Pancreas (tissue), 10 donors: ENCODE measurements at places on chromosomes 11 and 22. TPM values are rescaled to one million over a fixed set of nuclear protein-coding genes. Genes with fewer than 3 reads are reported as not detected.

DNA sequence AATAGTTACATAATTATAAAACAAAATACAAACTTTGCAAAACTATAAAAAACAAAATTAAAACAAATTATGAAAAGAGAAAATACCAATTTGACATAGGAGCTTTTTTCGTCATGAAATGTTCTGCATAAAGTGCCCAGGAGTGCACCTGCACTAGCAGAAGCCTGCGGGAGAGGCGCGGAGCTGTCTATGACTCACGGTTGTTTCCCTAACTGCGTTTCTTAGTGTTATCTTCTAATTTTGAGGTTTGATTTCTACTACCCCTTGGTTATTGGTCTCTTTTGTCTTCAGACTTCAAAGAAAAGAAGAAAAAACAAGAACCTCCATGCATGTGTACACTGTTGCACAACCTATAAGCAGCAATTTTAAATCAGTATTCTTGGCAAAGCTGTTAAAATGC lies 740.9 kb upstream of the LRRC4C start:
- H3K4me3 ChIP-seq = no peak overlapping the region
- DNase-seq = no peak
- no peaks in the 10 kb centered on the region for H3K36me3 ChIP-seq
- H3K27me3 ChIP-seq = no peaks in the 10 kb centered on the region

DNA sequence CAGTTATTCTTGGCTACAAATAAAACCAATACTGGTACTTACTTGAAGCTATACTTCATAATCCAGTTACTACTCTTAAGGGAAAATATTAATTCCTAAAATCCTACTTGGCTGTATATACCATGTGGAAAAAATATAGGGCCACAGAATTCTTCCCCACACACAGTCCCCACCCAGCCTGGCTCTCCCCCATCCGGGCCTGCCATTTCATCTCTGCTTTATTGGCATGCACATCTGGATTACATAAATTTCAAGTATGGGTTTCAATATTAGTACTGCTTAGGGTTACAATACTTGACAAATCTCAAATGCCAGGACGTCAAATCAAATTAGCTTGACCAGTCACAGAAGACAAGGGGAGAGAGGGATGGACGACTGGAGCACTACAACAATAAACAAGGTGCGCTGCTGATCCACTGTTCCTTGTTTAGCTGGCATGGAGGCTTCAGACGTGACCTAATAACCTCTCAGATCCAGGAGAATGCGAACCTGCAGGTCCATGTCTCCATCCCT lies 81.4 kb downstream of the ABTB2 start:
- no peak overlapping the region for H3K4me3 ChIP-seq
- H3K27ac ChIP-seq = no peak overlapping the region
- H3K4me1 ChIP-seq = peaks cover 5% of the 10 kb centered on the region
- DNase-seq = no peak
- H3K36me3 ChIP-seq = no peaks in the 10 kb centered on the region

DNA sequence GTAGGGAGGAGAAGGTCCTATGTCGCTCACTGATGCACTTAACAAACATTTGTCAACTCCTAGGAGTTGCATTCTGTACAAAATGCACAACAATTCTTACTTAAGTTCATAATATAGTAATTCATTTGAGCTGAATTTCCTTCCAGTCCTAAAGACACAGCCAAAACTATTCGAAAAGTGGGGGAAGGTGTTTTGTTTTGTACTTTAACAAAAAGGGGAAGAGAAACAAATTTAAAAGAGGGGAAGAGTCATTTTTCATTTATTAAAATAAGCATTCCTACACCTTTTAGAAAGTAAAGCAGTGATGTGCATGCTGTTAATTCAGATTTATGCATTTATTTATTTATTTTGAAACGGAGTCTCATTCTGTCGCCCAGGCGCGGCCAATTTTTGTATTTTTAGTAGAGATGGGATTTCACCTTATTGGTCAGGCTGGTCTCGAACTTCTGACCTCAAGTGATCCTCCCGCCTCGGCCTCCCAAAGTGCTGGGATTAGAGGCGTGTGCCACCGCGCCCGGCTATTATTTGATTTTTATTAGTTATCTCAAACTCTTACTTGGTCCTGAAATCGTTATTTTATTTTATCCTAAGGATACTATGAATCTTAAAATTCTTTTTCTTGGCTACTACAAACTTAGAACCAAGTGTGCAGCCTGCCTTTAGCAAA lies 1.1 kb upstream of the FANCF start:
- H3K4me1 ChIP-seq = peaks cover 28% of the 10 kb centered on the region
- no peaks in the 10 kb centered on the region for H3K36me3 ChIP-seq
- H3K27me3 ChIP-seq = no peaks in the 10 kb centered on the region
- DNase-seq = no peak
- peak overlapping the region; percentile 85 for H3K4me3 ChIP-seq

SH3BP1 gene
- total RNA-seq = 9.3 TPM

- no peak overlapping the region for H3K4me3 ChIP-seq
- no peaks in the 10 kb centered on the region for H3K36me3 ChIP-seq
- H3K27ac ChIP-seq = no peak overlapping the region
Observed at GRCh38 chr11:114124601-114125144, 65.2 kb downstream of the ZBTB16 start.

- H3K36me3 ChIP-seq = no peaks in the 10 kb centered on the region
- H3K27ac ChIP-seq = no peak overlapping the region
- H3K27me3 ChIP-seq = no peaks in the 10 kb centered on the region
- H3K4me1 ChIP-seq = no peaks in the 10 kb centered on the region
- DNase-seq = no peak
Observed at GRCh38 chr11:116925050-116925449, 87.6 kb upstream of the APOA1 start.

- no peaks in the 10 kb centered on the region for H3K4me1 ChIP-seq
- H3K27ac ChIP-seq = no peak overlapping the region
- no peak for DNase-seq
- no peak overlapping the region for H3K4me3 ChIP-seq
Observed at GRCh38 chr11:11279956-11280689, 72.9 kb downstream of the CSNK2A3 start.

DNA sequence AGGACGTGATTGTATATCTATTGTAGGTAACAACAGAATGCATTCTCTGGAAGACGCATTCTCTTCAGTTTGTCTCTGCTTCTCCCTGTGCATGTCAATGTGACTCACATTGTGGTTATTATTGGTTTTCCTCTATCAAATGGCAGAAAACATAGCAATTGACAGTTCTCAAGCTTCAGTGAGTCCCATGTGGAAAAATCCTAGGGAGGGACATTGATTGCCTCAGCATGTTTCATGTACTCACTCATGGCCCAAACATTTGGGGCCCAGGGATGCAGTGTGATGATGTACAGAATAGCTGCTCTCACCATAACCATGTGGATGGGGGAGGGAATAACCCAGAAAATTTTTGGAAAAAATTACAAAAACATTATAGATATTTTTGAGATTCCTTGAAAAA lies 9.3 kb upstream of the ARL14EP start:
- no peaks in the 10 kb centered on the region for H3K4me1 ChIP-seq
- no peaks in the 10 kb centered on the region for H3K27me3 ChIP-seq
- DNase-seq = no peak
- H3K36me3 ChIP-seq = no peaks in the 10 kb centered on the region
- H3K4me3 ChIP-seq = no peak overlapping the region
- no peak overlapping the region for H3K27ac ChIP-seq

DNA sequence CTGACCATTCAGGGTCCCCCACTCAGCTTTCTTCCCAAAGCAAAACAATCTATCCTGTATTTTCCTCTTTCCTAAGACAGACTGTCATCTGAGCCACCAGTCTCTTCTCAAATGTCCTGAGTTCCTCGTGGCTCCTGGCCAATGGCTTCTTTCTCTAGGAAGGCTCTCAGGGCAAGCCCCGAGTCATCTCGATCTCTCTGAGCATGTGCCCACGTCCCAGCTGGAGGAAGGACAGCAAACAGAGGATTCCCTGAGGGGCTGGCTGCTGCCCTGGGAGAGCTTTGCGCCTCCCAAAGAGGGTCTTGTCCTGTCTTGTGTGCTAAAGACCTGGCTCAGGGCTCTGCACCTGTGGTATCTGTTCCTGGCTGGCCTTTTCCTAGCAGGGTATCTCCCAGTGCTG lies 8.3 kb downstream of the SLC37A2 start:
- DNase-seq = peak; percentile 32
- no peaks in the 10 kb centered on the region for H3K4me1 ChIP-seq
- H3K27me3 ChIP-seq = no peaks in the 10 kb centered on the region
- H3K27ac ChIP-seq = no peak overlapping the region
- H3K4me3 ChIP-seq = no peak overlapping the region
- H3K36me3 ChIP-seq = no peaks in the 10 kb centered on the region

- no peak for DNase-seq
- no peaks in the 10 kb centered on the region for H3K27me3 ChIP-seq
- H3K27ac ChIP-seq = no peak overlapping the region
- no peaks in the 10 kb centered on the region for H3K36me3 ChIP-seq
- no peaks in the 10 kb centered on the region for H3K4me1 ChIP-seq
- H3K4me3 ChIP-seq = no peak overlapping the region
Observed at GRCh38 chr22:43315687-43316217, 27.4 kb downstream of the SCUBE1 start.

PANX3 gene
- total RNA-seq = not detected

MRGPRE gene
- 0.16 TPM for total RNA-seq

- H3K27ac ChIP-seq = peak overlapping the region; percentile 85
- DNase-seq = no peak
- peak overlapping the region; percentile 85 for H3K4me3 ChIP-seq
- no peaks in the 10 kb centered on the region for H3K27me3 ChIP-seq
Observed at GRCh38 chr11:75349521-75350116, 1.8 kb downstream of the ARRB1 start.

GRCh38 chr11:70502677-70503467 lies 104.5 kb downstream of the CTTN start:
- no peak overlapping the region for H3K4me3 ChIP-seq
- H3K4me1 ChIP-seq = no peaks in the 10 kb centered on the region
- DNase-seq = no peak
- no peaks in the 10 kb centered on the region for H3K27me3 ChIP-seq
- no peak overlapping the region for H3K27ac ChIP-seq

GRCh38 chr11:133606124-133606523 lies 73.8 kb upstream of the OPCML start:
- H3K4me3 ChIP-seq = no peak overlapping the region
- no peak for DNase-seq
- no peaks in the 10 kb centered on the region for H3K4me1 ChIP-seq
- no peak overlapping the region for H3K27ac ChIP-seq
- no peaks in the 10 kb centered on the region for H3K27me3 ChIP-seq

- DNase-seq = no peak
- H3K36me3 ChIP-seq = no peaks in the 10 kb centered on the region
- H3K27me3 ChIP-seq = no peaks in the 10 kb centered on the region
- H3K4me3 ChIP-seq = no peak overlapping the region
Observed at GRCh38 chr11:83922318-83922717, 636.2 kb upstream of the CCDC90B start.

POU2AF3 gene
- total RNA-seq = 1.1 TPM

- no peak overlapping the region for H3K4me3 ChIP-seq
- no peaks in the 10 kb centered on the region for H3K4me1 ChIP-seq
- no peak for DNase-seq
Observed at GRCh38 chr22:25745341-25746011, 3.5 kb downstream of the MYO18B start.

CELSR1 gene
- total RNA-seq = 1.2 TPM
